G401 (cell line): ENCODE measurements at places on chromosomes 11 and 22.

DNA sequence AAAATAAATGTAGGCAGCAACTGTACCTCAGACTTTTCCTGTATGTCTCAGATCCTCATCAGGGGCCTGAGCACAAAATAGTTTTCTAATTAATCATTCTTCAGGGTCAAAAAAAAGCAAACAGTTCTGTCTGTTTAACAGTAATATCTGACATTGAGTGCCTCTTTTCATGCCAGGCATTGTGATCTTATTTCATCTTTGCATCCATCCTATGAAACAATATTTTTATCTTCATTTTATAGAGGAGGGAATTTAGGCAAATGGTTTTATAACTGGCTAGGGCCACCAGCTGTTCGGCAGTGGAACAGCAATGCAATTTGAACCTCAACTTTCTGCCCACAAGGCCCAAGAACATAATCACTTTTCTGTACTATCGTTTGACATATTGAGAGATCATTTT is 145.6 kb downstream of the WNT7B start:
- no peak for DNase-seq

- DNase-seq: no peak
Measured at GRCh38 chr11:66080055-66080817, 10.2 kb downstream of the PACS1 start.

DNA sequence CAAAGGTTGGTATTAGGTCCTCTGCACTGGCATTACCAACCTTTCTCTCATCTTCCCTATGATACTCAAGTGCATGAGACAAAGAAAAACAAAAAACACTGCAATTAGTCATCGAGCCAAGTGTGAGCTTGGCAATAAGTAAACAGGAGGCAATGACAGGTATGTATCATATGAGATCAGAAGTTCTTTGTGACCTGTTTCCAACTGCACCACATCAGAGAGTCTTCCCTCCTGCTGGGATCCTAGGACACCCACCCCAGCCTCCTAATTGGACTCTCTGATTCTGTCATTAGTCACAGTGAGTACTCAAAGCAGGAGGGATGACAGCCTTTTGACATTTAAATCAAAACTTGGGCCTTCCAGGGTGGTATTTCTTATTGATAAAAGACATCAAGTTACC is 7.8 kb upstream of the JAML start:
- DNase-seq: no peak

DNA sequence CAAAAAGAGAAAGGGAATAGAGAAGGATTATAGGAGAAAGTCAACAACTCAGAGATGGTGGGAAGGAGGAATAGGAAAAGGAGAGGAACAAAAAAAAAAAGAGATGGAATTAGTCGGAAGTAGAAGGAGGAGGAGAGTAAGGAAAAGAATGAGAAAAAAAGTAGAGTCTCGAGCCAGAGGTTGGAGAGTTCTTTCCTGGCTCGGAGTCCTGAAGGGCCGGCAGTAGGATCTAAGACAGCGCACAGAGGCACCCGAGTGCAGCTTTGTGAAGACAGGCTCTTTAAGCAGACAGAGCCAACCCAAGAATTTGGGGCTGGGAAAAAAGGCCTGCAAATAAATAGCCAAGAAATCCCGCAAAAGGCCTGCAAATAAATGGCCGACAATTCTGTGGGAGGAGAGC is 170.4 kb upstream of the CCDC90B start:
- no peak for DNase-seq

GRCh38 chr11:72494109-72494429 is 59.7 kb upstream of the CLPB start:
- DNase-seq: no peak

GRCh38 chr11:118434553-118435289 is 1.6 kb upstream of the KMT2A start:
- no peak for DNase-seq
